Activated CD8-positive, alpha-beta memory T cell treated with anti-CD3 and anti-CD28 coated beads for 48 hours (primary cell): ENCODE measurements at places on chromosomes 5 and 9.

GRCh38 chr5:27963050-27963783, 924.8 kb upstream of the CDH9 start:
- DNase-seq, result no peak

DNA sequence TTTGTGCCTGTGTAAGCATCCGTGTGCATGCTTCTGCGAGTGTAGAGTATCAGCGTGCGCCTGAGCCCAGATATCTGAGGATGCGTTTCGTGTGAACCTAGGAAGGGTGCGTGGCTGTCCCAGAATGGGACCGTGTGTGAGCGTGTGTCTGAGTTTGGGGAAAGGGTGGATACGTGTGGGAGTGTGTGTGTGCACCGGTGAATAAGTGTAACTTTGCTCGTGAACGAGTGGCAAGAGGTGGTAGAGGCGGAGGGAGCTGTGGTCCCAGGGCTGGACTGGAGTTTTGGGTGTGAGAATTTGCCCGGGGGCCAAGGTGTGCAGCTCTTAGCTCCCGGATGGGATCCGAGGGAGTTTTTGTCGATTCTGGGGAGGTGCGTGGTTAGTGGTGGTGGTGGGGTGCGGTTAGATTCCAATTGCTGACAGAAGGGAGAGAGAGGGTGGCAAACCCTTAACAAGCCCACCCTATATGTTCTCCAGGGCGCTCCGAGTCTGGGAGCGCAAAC, 686 bp upstream of the COL27A1 start:
- DNase-seq, result no peak

- no peak for DNase-seq
Measured at GRCh38 chr5:23727271-23727670, 219.9 kb downstream of the PRDM9 start.

DNA sequence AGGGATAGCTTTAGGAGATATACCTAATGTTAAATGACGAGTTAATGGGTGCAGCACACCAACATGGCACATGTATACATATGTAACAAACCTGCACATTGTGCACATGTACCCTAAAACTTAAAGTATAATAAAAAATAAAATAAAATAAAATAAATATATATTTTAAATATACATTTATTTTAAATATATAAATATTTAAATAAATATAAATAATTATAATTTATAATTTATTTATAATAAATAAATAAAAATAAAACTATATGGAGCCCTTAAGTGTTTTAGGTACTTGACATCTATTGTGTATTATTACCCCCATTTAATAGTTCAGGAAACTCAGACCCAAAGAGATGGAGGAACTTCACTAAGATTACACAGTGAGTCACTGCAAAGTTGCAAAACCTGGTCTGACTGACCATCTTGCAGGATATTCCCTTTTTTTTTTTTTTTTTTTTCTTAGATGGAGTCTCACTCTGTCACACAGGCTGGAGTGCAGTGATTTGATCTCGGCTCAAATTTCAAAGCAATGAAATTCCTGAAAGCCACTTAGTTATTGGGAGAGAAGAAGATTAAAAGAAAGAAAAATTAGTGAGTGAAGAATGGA, 5.8 kb upstream of the C5orf52 start:
- no peak for DNase-seq

- DNase-seq, result no peak
Measured at GRCh38 chr5:118236108-118236849, 752.1 kb downstream of the DTWD2 start.

GRCh38 chr5:159071382-159071781, 28.3 kb downstream of the EBF1 start:
- DNase-seq, result no peak

DNA sequence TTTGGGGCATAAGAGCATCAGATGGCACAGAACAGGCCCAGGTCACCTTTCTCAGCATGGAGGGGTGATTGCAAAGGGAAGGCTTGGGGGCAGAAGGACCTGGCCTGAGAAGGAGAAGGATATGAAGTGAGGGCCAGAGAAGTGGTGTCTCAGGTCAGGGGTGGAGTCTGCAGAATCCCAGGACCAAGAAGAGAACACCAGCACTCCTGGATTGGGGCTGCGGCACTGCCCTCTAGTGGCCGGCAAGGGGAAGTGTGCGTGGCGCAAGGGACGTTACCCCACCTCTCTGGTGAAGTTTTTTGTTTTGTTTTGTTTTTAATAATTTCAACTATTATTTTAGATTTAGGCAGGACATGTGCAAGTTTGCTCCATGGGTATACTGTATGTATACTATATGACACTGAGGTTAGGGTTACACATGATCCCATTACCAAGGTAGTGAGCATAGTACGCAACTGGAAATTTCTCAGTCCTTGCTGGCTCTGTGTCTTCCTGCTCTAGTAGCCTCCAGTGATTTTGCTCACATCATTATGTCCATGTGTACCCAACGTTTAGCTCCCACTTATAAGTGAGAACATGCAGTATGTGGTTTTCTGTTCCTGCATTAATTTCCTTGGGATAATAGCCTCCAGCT, 1548.6 kb downstream of the EFNA5 start:
- DNase-seq, result no peak

DNA sequence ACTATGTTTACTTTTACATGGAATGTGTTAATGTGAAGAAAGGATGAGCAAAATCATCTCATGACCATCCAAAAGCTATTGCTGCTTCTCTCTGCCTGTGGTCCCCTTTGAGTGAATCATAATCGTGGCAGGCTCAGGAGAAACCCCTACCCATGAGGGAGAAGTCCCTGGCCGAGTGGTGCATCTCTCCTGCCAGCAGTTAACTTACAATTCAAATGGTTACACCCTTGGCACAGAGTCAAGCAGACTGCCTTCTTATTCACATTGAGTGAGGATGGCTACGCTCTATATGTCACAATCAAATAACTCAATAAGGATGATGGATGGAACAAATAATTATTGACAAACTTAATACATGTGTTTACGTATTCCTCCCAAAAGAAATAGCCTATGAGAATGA, 179.1 kb downstream of the FGF1 start:
- DNase-seq, result no peak

GRCh38 chr9:27371382-27371781, 74.4 kb upstream of the EQTN start:
- no peak for DNase-seq

DNA sequence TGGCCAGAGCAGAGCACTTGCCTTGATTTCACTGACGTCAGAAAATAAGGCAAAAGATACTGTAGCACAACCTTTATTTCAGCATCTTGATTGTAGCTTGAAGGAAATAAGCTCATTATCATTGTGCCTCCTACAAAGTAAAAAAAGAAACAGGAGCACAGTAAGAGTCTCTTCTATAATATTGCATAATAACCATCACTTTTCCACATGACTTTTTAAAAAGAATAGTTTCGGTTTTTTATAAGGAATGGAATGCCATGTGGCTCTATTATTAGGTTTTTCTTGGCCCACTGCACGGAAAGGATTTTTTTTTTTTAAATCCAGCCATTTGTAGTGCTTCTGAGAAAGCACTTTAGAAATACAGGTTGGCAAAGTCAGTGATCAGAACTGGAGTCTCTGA, 655.3 kb downstream of the LRRC70 start:
- no peak for DNase-seq

GRCh38 chr9:2337627-2338026, 284.0 kb upstream of the VLDLR start:
- DNase-seq, result no peak

DNA sequence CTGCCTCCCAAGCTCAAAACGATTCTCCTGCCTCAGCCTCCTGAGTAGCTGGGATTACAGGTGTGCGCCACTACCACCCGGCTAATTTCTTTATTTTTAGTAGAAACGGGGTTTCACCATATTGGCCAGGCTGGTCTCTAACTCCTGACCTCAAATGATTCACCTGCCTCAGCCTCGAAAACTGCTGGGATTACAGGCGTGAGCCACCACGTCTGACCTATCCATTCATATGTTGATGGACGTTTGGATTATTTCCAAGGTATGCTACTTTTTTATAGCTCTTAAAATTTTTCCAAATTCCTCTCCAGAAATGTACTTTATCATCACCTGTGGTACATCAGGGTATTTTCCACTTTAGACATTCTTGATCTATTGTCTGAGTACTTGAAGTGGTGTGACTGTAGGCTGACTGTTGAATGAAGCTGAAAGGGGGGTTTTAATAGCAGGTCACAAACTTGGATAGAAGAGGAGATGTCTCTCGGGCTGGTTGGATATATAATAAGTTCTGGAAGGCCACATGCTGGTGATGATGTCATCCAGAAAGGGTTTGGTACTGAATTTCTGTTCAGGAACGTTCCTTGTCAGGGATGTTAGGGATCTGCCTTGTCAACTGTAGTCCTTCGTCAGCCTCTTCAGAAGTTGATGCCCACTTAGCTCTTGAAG, 7.4 kb downstream of the CTNNA1 start:
- no peak for DNase-seq
